ENCODE measurements at places on chromosomes 7 and 10.

GRCh38 chr7:2191016-2191415 is 41.7 kb downstream of the MAD1L1 start:
- no peak for DNase-seq

DNA sequence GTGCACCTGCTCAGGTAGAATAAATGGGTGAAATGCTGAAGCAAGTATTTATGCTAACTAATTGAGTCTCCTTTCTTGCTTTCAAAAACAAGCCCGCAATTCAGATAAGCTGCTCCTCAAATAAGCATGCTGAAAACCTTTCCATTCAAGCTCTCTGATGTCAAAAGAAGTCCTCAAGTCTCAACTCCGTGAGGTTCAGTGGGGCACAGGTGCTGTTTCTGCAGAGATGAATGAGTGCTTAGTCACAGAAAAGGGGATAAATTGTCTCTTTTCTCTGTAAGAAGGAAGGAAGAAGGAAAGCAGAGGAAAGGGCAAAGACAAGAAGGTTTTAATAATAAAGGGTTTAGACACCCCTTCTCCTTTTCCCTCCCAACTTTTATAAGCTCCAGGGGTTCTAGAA is 229.8 kb upstream of the NPY start:
- DNase-seq, result no peak

- DNase-seq, result no peak
These were observed 154.2 kb downstream of the TSPAN12 start for GRCh38 chr7:120703585-120704240.

GRCh38 chr10:516764-517163 is 172.7 kb downstream of the DIP2C start:
- DNase-seq, result no peak

DNA sequence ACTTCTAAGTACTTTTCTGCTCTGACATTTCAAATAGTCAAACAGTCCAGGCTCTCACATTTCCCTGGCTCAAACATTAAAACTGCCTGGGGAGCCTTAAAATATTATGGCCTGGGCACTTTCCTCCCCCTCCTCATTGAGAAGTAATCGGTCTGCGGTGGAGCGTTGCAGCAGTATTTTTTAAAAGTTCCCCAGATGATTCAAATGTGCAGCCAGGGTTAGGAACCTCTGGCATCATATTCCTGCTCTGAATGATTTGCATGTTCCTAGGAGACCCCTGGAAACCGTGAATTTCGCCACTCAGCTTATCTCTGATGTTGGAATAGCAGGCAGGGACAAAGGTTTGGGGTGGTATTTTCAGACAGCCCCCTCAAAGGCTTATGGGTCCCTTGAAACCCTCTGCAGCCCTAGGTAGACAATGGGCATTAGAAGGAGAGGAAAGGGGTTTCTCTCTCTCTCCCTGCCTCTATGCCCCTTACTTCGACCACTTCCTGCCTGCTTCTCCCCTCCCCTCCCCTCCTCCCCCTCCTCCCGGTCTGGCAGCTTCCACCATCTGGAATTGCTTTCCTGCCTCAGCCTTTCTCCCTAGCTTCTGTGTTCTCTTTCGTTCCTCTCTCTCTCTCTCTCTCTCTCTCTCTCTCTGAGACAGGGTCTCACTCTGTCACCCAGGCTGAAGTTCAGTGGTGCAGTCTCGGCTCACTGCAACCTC is 622.2 kb downstream of the GALNT17 start:
- no peak for DNase-seq

GRCh38 chr10:10830293-10830986 is 187.2 kb upstream of the CELF2 start:
- DNase-seq, result no peak

DNA sequence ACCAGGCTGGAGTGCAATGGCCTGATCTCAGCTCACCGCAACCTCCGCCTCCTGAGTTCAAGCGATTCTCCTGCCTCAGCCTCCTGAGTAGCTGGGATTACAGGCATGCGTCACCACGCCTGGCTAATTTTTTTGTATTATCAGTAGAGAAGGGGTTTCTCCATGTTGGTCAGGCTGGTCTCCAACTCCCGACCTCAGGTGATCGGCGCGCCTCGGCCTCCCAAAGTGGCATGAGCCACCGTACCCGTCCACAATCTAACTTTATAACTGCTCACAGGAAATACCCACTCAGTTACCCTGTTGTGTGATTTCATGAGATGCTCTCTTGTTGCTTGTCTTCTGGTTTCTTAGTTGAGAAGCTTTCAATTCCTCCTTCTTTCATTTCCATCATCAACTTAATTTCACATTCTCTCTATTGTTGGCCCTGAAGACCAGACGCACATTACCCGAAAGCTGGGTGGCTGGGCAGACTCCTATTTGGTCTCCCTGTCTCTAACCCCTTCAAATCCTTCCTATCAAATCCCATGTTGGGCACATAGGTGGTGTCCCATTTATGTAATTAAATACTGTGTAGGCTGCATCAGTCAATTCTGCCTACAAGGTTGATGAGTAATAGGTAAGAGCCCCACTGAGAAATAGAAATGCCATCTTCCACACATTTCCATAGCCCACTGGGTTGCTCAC is 1.1 kb upstream of the GSTO2 start:
- no peak for DNase-seq

DNA sequence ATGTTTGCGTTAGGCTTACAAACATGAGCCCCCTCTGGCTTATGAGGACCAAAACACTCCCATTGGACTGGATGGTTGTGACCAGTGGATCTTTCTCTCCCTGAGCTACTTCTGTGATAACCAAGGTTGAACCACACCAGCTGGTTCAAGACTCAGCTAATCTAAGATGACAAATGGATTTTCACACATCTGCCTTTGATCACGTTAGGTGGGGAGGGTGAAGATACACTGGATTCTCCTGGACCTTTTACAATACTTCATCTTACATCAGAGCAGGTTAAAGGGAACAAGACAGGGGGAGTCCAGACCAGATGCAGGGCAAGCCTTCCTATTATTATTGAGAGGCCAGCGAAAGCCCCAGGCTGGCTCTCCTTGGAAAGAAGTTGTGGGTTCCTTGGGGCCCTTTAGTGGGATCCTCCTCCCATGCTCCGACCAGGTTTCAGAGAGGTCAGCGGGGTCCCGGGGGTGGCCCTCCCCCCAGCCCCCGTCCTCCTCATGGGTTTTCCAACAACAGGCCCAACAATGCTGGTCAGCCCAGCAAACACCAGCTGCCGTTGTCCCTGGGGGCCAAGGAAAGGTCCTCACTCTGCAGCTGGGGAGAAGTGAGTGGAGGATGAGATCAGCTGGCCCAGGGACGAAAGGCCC is 2.8 kb downstream of the GFRA1 start:
- no peak for DNase-seq

DNA sequence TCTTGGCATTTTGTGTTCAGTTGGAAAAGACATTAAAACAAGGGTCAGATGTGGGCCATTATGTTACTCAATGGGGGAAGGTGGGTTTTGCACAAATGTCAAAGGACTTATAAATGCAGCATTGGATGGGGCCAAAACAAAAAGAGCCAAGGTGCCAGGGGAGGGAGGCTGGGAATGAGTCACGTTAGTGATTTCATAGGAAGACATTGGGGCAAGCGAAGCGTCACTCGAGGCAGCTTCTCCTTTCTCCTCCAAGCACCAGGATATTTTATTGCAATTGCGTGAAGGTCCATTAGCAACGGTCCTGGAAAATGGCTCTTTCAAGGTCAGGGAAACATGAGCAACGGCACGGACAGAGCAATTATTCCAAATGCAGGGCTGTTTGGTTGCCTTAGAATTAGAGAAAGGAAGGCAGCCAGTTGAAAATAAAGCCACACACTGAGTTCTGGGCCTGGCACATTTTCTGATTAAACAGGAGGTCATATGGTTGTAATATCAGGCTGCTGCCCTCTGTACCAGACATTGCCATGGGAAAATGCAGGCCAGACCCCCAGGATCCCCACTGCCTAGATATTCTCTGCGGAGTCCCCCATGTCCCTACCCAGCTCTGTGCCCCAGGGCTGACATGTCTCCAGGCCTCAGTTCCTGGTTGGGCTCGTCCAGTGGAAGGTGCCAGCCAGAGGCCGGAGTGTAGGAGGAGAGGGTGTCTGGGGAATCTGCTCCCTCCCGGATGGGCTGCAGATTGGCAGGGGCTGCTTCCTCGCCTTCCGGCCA is 63.3 kb upstream of the NANOS1 start:
- no peak for DNase-seq

- no peak for DNase-seq
These were observed 199.0 kb upstream of the C7orf33 start for GRCh38 chr7:148391591-148391990.

DNA sequence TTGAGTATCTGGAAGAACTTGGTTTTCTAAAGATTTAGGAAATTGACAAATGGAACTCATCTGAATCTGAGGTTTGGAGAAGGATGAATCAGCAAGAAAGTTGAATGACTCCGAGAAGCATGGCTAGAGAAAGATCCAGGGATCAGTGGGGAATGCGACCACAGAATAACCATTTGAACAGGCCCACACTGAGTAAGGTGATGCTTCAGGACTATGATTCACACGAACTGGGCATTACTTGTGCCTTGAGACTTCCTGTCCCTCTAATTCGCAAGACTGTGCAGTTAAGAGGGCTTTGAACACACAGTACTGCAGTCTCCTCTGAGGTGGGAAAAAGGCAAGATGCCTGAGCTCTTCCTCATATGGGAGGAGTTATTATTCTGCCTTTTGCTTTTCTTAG is 395.5 kb upstream of the POM121L12 start:
- DNase-seq, result no peak

- DNase-seq, result no peak
These were observed 141.4 kb upstream of the DGKB start for GRCh38 chr7:15043931-15044330.

GRCh38 chr10:13960603-13961002 is 370.1 kb downstream of the FRMD4A start:
- no peak for DNase-seq

DNA sequence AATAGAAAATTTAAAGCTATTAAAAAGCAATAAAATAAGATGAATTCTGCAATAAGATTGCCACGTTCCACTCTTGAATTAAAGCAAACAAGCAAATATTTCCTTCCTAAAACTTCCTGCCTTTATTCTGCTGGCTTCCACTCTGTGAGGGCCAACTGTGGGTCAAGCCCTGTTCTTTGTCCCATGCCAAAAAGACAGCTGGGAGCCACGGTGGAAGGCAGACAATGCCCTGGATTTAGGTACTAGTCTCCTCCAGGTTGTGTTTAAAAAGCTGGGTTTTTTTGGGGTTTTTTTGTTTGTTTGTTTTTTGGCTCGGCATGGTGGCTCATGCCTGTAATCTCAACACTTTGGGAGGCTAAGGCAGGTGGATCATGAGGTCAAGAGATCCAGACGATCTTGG is 39.1 kb downstream of the LRRTM3 start:
- DNase-seq, result no peak

DNA sequence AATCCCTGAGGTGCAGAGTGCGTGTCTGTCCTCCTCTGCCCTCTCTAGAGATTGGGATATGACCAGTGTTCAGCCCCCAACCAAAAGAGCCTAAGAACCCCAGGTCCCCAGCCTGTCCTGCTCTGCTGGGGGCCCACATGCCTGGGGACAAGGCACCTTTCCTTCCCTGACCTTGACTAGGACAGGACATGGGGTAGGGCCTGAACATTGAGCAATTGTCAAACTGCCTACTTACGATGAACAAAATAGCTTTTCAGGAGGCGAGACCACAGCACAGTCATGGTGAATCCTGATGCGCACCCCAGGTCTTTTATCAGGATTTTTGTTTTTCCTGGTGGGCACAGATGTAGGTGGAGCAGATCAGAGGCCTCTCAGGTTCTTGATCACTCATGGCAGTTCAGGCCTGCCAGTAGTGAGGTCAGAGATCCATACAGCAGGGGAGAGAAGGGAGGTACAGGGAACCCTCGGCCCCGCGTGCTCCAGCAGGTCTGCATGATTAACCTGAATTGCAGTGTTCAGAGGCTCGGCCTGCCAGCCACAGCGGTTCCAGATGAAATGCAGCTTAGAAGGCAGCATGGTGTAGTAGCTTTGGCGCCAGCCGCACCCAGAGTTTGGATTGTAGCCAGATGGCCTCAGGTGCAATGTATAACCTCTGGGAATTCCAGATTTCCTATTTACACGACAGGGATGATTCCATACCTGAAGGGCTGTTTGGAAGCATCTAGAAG is 191.3 kb downstream of the CUX1 start:
- no peak for DNase-seq

DNA sequence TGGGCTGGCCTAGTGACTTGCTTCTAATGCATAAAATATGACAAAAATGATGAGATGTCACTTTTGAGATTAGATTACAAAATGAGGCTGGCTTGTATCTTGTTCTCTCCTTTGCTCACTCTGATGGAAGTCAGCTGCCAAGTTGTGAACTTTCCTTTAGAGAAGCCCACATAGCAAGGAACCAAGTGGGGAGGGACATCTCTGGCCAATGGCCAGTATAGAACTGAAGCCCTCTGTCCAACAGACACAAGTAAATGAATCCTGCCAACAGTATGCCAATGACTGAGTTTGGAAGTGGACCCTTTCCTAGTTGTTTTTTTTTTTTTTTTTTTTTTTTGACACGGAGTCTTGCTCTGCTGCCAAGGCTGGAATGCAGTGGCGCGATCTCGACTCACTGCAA is 3.3 kb downstream of the ZC3HC1 start:
- no peak for DNase-seq

GRCh38 chr7:1123715-1124114 is 35.8 kb downstream of the GPER1 start:
- DNase-seq, result peak; percentile 42

GRCh38 chr7:25437308-25437707 is 209.0 kb upstream of the NPVF start:
- DNase-seq, result no peak

GRCh38 chr10:121159670-121160069 is 308.5 kb downstream of the WDR11 start:
- no peak for DNase-seq

DNA sequence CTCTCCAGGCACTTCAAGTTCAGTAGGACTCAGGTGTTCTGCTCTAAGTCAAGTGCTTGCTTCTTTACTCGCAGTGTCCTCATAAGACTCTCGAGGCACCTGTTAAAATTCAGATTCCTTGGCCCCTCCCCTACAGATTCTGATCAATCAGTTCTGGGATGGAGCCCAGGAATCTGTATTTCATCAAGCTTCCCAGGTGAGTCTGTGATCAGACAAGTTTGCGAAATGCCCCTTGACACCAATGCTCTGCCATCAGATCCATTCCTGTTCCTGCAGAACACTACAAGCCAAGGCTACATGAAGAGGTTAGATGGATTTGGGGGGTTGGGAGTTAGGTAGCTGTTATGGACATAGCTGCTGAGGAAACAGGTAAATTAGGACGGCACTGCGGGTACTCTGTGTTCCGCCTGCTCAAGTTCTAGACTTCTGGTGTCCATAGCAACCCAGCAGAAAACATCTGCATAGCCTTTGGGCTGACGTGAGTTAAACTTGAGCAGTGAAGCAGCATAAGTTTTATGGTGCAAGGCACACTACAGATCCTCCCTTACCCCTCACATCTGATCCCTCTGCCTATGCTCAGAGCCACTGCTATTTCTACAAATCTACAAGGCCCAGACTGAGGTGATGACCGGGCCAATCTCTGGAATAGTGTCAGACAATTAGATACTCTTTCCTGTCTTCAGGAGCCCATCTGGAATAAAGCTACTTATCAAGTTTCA is 6.8 kb upstream of the NCOA4 start:
- DNase-seq, result no peak

DNA sequence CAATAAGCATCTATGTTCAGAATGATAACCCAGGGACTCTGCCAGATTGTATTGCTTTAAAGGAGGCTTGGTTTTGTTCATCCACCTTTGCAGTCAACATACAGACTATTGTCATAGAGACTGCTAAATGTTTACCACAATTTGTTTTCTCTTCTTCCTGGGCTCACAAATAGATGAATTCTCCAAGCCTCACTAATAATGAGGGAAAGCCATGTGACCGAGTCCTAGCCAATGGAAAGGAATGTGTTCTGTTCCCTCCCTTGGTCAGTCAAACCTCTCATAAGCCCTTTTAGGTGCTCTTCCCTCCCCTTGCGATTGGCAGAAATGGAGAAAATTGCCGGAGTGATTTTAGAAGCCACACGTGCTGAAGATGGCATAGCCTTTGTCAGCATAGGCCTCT is 136.9 kb downstream of the RTKN2 start:
- no peak for DNase-seq

Measured in C1 segment of cervical spinal cord (tissue), 14 donors.